NCI-H2227 treated with DMSO at 0.1 percent for 48 hours (cell line): ENCODE measurements at places on chromosomes 5 and 9.

- DNase-seq = no peak
These were observed 30.9 kb upstream of the CPEB4 start for GRCh38 chr5:173857234-173857633.

DNA sequence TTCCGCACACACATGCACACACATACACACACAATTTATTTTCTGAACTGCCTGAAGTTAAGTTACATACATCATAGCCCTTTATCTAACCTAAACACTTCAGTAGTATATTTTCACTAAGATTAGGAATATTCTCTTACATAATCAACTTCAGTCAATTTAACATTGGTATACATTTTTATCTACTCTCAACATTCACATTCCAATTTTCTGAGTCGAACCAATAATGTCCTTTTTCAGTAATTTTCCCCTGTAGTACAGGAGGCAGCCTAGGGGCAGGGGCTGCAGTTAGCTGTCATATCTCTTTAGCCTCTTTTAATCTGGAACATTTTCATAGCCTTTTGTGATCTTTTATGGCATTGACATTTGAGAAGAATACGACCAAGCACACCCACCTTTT lies 150.1 kb downstream of the DAB2IP start:
- no peak for DNase-seq

- no peak for DNase-seq
These were observed 153.8 kb upstream of the CYLC2 start for GRCh38 chr9:102841376-102841775.

DNA sequence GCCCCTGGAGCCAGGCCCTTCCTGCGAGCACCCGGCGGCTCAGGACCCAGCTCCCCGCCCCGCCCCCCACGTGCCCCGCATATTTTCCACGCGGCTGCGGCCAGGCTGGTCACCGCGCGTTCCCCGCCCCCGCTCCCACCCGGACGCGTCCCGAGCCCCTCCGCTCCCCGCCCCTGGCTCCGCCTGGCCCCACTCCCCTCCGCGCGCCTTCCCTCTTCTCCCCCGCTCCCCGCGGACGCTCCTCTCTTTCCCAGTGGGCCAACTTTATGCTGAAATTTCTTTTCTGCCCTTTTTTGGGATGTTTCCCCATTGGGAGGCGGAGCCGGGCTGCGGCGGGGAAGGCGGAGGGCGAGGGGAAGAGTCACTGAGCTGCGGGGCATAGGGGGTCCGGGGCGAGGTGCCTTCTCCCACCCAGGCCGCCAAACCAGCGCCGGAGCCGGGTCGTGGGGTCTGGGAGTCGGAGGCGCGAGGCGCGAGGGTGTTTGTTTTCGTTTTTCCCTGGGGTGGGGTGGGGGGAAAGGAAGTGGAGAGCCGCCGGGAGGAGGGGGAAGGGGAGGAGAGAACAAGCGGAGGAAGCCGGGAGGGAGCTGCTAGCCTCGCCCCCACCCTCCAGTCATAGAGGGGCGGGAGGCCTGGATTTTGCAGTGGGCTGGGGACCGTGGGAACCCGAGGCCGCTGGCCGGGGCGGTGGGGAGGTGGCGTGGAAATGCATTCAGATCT lies 1.0 kb upstream of the TPM2 start:
- peak; percentile 42 for DNase-seq

DNA sequence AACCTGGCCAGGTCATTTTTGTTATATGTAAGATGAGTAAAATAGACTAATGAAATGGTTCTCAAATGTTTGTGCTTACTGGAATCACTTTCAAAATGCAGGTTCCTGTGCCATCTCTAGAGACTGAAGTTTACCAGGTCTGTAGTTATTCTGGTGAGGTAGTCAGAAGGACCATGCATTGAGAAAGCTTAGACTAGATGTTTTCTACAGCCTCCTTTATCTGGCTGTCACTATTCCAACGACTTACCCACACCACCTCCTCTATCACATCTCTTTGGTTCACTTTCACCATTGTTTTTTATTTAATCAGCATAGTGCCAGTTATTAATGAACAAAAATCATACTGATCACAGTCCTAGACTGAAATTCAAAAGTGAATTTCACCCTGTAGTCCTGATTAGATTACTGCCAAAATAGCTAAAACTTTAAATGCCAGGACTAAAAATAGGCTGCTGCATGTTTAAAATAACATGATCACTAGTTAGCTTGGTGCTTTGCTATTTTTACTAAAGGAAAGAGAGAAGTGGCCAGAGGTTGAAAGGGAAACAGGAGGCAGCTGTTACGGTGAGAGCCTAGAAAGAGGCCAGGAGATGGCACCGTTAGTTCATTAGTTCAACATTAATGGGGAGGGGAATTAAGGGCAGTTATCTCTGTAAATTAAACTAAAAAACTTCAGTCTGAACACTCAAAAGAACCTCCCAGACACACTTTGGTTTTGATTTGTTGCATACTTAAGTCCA lies 13.9 kb upstream of the FNIP1 start:
- no peak for DNase-seq

- no peak for DNase-seq
These were observed 300.4 kb downstream of the DTWD2 start for GRCh38 chr5:118687661-118688621.

DNA sequence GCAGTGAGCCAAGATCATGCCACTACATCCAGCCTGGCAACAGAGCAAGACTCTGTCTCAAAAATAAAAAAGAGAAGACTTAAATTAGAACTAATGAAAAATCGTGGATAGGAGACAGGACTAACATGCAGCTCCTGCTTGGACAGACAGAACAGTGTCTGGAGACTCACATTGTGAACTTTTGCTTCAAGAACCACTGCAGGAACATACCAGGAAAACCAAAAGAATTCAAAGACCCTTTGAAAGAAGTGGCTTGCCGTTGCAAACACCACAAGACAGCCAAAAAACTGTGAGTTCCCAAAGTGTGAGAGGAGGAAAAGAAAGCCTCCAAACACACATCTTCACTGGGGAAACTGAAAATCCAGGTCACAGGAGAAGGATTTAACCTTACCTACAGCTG lies 48.8 kb upstream of the SNAPC3 start:
- DNase-seq = no peak

DNA sequence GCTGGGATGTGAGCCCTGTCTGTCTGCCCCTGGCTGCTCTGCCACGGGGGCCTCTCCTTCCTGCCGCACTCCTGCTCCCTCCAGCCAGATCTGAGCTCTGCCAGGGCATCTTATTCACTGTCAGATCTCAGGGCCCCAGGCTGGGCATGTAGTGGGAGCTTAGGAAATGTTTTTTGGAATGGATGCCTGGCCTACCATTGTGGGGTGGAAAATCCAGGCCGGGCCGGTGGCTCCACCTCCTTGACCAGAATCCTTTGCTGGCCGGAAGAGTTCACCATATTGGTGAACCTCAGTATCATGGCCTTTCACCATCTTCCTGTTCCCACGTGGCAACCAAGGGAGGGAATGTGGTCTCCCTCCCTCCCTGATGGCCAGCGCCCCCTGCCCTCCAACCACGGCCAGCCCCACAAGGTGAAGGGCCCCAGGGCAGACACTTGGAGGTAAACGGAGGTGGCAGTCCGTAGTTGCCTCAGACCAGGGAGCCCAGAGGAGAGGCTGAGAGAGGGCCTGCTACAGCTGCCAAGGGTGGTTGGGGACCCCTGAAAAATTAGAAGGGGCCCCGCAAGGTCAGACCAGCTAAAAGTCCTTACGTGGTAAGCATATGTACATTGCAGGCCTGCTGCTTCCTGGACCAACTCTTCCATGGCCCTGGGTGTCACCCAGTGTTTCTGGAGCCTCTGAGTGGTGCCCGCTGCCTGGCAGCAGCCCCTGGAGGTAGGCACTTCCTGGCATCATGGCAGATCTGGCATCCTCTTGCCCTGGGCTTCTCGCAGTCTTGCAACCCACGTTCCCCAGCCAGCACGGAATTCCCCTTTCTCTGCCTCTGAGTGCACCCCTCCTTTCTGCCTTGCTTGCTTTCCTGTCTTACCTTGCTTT lies 153.3 kb downstream of the RGS3 start:
- no peak for DNase-seq
